ENCODE measurements at places on chromosomes 2 and 18. TPM values are rescaled to one million over a fixed set of nuclear protein-coding genes. Genes with fewer than 3 reads are reported as not detected.

The KCNG3 gene
- total RNA-seq: 0.27 TPM

The GAL3ST2 gene
- total RNA-seq: not detected

The ST6GAL2 gene
- 29.0 TPM for total RNA-seq

The SLC11A1 gene
- total RNA-seq: 5.9 TPM

The LOXL3 gene
- 8.1 TPM for total RNA-seq

The CCT7 gene
- 221 TPM for total RNA-seq

The RIT2 gene
- not detected for total RNA-seq

The TMBIM1 gene
- total RNA-seq: 212 TPM

The MC2R gene
- total RNA-seq: not detected

The LRPPRC gene
- 61.8 TPM for total RNA-seq

The DUSP19 gene
- total RNA-seq: 3.9 TPM

The IHH gene
- total RNA-seq: 0.23 TPM

The SLC5A7 gene
- total RNA-seq: 0.93 TPM

The LHCGR gene
- total RNA-seq: 2.2 TPM

The GATA6 gene
- total RNA-seq: 12.4 TPM

The ANKRD36B gene
- 89.7 TPM for total RNA-seq

The ZNF804A gene
- total RNA-seq: 0.08 TPM

The PJVK gene
- 2.9 TPM for total RNA-seq

The IL1RL2 gene
- total RNA-seq: not detected

The DIPK1C gene
- total RNA-seq: 0.42 TPM

The CD8B gene
- not detected for total RNA-seq

The PRKCE gene
- 21.2 TPM for total RNA-seq

The SPP2 gene
- total RNA-seq: not detected

The LAMA1 gene
- total RNA-seq: 0.40 TPM

The NETO1 gene
- total RNA-seq: not detected

The TDRD15 gene
- total RNA-seq: not detected

The AQP12A gene
- not detected for total RNA-seq

The NEU2 gene
- total RNA-seq: not detected

The ANO7 gene
- 0.79 TPM for total RNA-seq

The IGFBP5 gene
- total RNA-seq: 1,402 TPM

The B3GNT7 gene
- total RNA-seq: 5.7 TPM

The AP1S3 gene
- total RNA-seq: 4.6 TPM

The COL5A2 gene
- 104 TPM for total RNA-seq

The ITGB6 gene
- not detected for total RNA-seq

The CPLX4 gene
- total RNA-seq: not detected

The ITGA6 gene
- 32.5 TPM for total RNA-seq

The DSC2 gene
- 1.4 TPM for total RNA-seq

The IL36A gene
- 9.1 TPM for total RNA-seq

The CELF4 gene
- 0.81 TPM for total RNA-seq

The BOLL gene
- not detected for total RNA-seq
